HFFc6 (cell line): ENCODE measurements at places on chromosomes 1 and 21. TPM values are rescaled to one million over a fixed set of nuclear protein-coding genes. Genes with fewer than 3 reads are reported as not detected.

The LENEP gene
- total RNA-seq = not detected in 3 replicates

The LAX1 gene
- total RNA-seq = not detected in 3 replicates

The TCHHL1 gene
- total RNA-seq = not detected in 3 replicates

The TINAGL1 gene
- total RNA-seq = 1.9 to 3.1 TPM (median 2.4 TPM) in 3 replicates

The TFF3 gene
- not detected in 3 replicates for total RNA-seq

The SLC44A3 gene
- total RNA-seq = 0.54 to 0.78 TPM (median 0.72 TPM) in 3 replicates

The UBAP2L gene
- total RNA-seq = 223 and 257 TPM in 2 replicates

The ATP6V1G3 gene
- total RNA-seq = 0.84 to 0.96 TPM (median 0.95 TPM) in 3 replicates

The PTPN22 gene
- 1.0 to 1.6 TPM (median 1.6 TPM) in 3 replicates for total RNA-seq

The CELSR2 gene
- total RNA-seq = 1.2 to 1.6 TPM (median 1.3 TPM) in 3 replicates

The ROR1 gene
- 6.7 to 8.9 TPM (median 8.4 TPM) in 3 replicates for total RNA-seq

The UAP1 gene
- 112 to 178 TPM (median 115 TPM) in 3 replicates for total RNA-seq

The RAB7B gene
- total RNA-seq = 1.6 to 5.8 TPM (median 3.3 TPM) in 3 replicates

The CELF3 gene
- not detected in 3 replicates for total RNA-seq

The IFI44L gene
- 0.15 to 0.69 TPM (median 0.52 TPM) in 3 replicates for total RNA-seq

The UBL4B gene
- total RNA-seq = 1.9 to 10.9 TPM (median 7.5 TPM) in 3 replicates

The PDZK1IP1 gene
- total RNA-seq = not detected in 2 replicates
